Esophagus muscularis mucosa (tissue), 4 donors: ENCODE measurements at places on chromosomes 7 and 10. TPM values are rescaled to one million over a fixed set of nuclear protein-coding genes. Genes with fewer than 3 reads are reported as not detected.

GRCh38 chr10:125265579-125265955 lies 105.2 kb upstream of the CTBP2 start:
- no peak for DNase-seq

SEMA3D gene
- 2.2 TPM for total RNA-seq

- DNase-seq = no peak
These were observed 19.5 kb upstream of the MMP21 start for GRCh38 chr10:125795128-125795527.

NEUROG3 gene
- not detected for total RNA-seq

SPDYE16 gene
- not detected for total RNA-seq

- no peak for DNase-seq
These were observed 180.0 kb downstream of the LRMDA start for GRCh38 chr10:75611172-75611992.

DNA sequence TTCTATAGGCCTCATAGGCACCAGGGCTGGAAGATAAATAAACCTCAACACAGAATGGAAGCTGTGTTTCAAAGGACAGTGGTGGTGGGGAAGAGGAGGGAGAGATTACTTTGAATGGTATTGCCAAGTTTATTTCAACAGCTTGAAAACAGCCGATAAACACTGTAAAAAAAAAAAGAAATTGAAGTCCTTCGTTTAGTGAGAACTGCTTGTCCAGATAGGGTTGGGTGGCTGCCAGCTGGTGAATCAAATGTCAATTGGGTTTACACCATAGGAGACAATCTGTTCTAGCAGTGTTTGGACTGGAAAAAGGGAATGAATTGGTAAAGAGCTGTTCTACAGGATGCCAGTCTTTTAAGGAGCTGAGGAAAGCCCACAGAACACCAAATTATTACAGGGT lies 254.8 kb downstream of the PHF14 start:
- peak; percentile 95 for DNase-seq
